Germinal center (tissue), 1 donor: ENCODE measurements at places on chromosomes 1 and 21.
A peak's percentile ranks its signal among the peaks of the same experiment; 100 is the strongest.

- no peak for DNase-seq
These were observed 1334.8 kb downstream of the MRPL39 start for GRCh38 chr21:24272521-24272938.

DNA sequence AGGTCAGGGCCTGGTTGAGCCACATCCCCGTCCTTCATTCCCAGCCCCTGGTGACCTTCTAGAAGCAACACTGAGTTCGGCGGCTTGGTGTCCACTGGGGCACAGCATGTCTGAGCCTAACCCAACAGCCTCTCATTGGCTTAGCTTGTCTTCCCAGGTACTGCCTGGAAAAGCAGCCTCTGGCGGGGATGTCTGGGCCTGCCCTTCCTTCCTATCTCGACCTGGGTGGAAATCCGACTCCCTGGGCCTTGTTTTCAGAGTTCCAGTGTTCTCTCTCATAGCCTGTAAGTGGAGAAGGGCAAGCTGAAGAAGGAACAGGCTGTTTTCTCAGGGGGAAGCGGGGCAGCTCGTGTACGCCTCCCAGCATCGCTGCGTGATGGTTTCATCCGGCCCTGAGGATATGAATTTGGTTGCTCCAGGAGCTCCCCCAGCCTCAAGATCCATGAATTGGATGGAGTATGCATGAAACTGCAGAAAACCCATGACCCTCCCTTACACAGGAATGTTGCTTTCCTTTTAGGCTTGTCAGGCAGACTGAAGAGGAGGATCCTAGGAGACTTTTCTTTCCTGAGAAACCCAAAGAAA is 116.5 kb upstream of the IRF2BP2 start:
- no peak for DNase-seq

DNA sequence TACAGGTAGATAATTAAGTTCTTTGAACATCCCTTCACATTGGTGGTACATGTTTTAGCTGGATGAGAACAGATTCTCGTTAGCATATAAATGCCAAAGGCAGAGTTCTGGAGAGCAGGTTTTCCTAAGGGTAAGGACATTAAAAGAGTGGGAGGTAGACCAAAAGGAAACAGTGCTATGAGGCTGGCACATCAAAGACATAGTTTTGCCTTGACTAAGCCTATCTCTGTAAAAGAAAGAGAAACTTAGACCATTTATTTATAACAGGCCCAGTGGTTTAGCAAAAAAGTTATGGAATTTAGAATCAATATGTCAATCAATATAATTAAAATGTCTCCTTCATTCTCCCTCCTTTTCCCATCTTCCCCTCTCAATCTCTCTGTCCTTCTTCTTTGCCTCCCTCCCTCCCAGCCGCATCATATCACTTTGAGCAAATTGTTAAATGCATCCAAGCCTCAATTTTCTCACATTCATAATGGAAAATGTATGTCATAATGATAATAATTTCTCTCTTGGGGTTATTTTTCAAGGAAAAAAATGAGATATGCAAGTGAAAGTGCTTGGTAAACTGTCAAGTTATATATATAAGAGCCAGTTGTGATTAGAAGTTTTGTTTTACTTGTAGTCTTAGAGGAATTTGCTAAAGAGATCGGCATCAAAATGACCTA is 209.9 kb upstream of the SGIP1 start:
- no peak for DNase-seq

DNA sequence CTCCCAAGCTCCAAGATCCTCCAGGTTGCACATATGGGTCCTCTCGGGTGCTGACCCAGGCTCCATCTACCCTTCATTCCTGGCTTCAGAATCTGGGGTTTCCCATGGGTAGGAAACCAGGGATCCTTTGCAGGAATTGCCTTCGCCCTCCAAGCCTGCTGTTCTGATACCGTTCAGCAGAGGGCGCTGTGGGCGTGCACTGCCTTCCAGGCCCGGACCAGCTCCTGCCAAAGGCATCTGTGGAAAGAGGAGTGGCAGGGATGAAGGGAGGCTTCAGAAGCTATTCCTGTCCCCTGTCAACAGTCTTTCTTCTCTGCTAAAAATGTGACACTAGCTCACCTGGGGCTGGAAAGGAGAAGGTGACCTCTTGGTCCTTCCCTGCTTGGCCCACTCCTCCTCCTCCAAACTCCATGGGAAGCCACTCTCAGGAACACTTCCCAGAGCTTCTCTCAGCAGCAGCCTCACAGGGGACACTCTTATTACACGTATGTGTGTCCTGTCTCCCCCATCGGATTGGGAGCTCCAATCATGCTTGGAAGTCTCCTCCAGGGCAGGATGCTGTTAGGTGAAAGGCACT is 71.2 kb downstream of the VWA5B1 start:
- DNase-seq, result peak; percentile 46

GRCh38 chr1:81605023-81605422 is 195.7 kb upstream of the ADGRL2 start:
- DNase-seq, result no peak

DNA sequence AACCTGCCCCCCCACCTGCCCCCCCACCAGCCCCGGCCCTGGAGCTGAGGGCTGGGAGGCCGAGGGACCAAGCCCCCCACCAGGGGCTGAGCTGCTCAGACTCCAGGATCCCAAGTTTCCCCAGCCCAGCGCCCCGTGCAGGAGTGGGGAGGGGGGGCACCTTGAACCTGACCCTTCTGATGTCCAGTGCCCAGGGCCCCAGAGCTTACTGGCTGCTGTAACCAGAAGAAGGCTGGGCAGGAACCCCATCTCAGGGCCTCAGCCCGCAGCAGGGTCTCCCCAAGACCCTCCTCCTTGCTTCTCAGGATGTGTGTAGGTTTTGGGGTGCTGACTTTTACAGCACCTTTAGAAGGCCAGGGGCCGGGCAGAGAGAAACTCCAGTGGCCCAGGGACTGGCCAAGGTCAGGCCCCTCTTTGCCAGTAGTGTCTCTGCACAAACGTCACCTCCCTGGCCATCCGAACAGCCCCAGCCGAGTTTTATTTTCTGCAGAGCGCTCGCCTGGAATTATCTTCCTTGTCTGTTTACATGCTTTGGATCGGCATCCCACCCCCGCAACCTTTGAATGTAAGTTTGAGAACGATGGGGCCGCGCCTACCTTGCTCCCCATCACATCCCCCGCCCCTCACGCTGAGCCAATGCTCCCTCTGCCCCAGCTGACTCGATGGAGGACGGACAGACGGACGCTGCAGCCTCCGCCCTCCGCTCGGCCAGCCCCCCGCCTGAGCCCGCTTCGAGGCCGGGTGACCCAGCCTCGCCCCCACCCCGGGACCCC is 70.1 kb upstream of the CASZ1 start:
- DNase-seq, result no peak

GRCh38 chr1:15748264-15748663 is 6.0 kb downstream of the TMEM82 start:
- DNase-seq, result no peak

GRCh38 chr1:112998592-112999235 is 42.7 kb upstream of the SLC16A1 start:
- no peak for DNase-seq

- no peak for DNase-seq
These were observed 5.1 kb downstream of the LAMB3 start for GRCh38 chr1:209647156-209647555.

DNA sequence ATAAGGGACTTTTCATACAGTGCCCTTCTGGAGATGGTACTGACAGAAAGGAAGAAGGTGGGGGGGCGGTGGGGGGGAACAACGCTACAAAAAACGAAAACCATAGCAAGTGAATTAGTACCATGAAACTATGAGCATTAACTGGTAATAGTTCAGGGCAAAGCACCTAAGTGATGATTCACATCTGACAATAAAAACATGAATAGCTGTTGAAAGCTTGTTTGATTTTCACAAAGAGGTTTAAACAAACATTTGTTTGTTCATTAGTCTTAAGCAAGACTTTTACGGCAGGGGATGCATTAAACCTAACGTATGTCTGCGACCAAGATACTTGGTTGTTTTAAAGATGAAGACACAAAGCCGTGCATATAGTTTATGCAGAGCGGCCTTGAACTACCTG is 177.5 kb downstream of the LMO4 start:
- no peak for DNase-seq

DNA sequence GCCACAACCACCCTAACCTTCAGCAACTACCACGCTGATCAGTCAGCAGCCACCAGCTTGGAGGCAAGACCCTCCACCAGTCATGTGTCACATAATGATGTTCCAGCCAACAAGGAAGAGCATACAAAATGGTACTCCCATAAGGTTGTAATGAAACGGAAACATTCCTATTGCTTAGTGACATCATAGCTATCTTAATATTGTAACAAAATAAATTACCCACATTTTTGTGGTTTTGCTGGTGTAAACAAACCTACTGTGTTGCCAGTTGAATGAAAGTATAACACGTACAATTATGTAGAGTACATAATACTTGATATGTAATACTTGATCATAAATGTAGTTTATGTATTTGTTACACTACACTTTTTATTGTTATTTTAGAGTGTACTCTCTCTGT is 1363.2 kb upstream of the ADGRL4 start:
- no peak for DNase-seq

DNA sequence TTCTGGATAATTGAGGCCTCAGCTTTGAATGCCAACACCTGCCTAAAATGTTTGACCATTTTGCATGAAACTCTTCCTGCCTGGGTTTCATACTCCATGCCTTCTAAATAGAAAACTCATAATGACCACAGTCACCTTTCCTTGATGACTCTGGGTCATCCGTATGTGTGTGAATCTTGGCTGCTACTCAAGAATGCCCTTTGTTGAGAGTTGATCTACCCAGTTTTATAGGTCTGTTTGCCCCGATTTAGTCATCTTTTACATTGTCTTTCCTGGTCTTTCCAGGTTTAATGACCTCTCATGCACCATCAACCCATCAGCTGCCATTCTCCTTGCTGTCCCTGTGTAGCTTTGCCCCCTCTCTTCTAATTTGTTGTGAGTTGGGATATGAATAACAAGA is 2.7 kb upstream of the SLC5A9 start:
- DNase-seq, result no peak

DNA sequence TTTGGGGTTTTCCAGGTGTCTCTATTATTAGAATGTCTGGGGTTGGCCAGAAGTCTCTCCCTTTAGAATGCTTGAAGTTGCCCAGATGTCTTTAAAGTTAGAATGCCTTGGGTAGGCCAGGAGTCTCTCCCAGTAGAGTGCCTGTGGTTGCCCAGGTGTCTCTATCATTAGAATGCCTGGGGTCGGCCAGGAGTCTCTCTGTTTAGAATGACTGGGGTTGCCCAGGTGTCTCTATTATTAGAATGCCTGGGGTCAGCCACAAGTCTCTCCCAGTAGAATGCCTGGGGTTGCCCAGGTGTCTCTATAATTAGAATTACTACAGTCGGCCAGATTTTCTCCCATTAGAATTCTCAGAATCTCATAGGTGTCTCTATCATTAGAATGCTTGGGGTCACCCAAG is 55.2 kb downstream of the RNF187 start:
- DNase-seq, result no peak

DNA sequence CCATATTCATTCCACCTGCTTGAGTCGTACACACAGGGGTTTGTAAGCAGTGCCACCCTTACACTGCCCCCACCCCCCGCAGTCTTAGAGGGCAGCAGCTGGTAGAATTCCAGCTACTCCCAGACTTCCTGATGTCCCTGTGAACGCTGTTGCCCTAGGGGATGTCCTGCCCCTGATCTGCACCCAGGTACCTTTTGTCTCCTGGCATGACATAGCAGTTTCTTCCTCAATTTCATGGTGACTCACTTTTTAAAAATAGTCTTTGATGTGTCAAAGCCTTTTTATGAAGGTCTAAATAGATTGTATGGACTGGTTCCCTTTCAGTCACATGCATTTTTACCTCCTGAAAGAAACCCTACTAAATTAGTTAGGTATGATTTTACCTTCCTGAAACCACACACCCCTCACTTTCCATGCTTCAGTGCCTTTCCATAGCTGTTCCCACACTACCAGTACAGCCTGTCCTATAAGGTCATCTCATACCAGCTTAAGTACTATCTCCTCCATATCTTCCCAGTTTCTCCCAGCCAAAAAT is 76.4 kb downstream of the ST3GAL3 start:
- no peak for DNase-seq
